Effector memory CD8-positive, alpha-beta T cell (primary cell): ENCODE measurements at places on chromosomes 1 and 21.

DNA sequence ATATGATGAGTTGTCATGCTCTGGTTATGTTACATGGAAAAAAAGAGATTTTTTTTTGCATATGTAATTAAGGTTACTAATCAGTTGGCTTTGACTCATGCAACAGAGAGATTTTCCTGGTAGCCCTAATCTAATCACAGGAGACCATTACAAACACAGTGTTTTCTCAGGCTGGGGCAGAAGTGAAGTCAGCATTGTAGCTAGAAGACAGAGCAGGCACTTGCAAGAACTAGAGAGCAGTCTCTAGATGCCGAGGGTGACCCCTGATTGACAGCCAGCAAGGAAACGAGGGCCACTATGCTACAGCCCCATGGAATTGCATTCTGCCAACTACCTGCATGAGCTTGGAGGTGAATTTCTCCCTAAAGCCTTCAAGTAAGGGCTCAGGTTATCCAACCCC, 151.3 kb downstream of the RUNX1 start:
- no peak for DNase-seq

DNA sequence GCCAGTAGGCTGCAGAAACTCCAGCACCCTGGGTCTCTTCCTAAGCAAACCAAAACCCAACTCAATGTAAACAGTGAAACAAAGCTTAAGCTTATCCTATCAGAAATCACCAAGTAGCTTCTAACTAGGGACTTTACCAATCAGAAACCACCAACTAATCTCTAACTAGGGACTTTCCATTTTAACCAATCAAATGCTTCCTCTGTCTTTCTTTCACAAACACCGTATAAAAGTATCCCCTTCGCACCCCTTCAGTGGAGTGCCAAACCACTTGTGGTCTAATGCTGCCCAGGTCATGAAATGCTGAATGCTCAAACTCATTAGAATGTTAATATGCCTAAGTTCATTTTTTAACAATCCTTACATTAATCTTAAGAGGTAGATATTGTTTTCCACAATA, 250.5 kb upstream of the DUSP10 start:
- DNase-seq = no peak

- no peak for DNase-seq
These were observed 13.6 kb upstream of the CEP85 start for GRCh38 chr1:26220199-26220912.

DNA sequence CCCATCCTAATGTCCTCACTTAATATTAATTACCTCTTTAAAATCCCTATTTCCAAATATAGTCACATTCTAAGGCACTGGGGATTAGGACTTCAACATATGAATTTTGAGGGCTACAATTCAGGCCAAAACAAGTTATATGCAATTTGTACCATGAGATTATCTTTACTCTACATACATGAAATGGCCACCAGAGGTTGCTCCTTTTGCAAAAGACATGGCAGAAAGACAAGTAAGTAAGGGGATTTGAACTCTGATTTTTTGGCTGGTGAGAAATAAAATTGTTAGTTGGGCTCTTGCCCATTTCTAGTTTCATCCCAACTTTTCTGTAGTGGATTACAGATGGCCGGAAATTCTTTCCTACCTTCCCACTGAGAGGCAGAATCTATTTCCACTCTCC, 4.8 kb upstream of the ALG6 start:
- no peak for DNase-seq
